ENCODE measurements at places on chromosomes 11 and 22.

- no peak for DNase-seq
Observed at GRCh38 chr22:32676191-32676590, 125.3 kb upstream of the TIMP3 start.

- no peak for DNase-seq
Observed at GRCh38 chr11:72595292-72595684, 78.9 kb downstream of the PDE2A start.

DNA sequence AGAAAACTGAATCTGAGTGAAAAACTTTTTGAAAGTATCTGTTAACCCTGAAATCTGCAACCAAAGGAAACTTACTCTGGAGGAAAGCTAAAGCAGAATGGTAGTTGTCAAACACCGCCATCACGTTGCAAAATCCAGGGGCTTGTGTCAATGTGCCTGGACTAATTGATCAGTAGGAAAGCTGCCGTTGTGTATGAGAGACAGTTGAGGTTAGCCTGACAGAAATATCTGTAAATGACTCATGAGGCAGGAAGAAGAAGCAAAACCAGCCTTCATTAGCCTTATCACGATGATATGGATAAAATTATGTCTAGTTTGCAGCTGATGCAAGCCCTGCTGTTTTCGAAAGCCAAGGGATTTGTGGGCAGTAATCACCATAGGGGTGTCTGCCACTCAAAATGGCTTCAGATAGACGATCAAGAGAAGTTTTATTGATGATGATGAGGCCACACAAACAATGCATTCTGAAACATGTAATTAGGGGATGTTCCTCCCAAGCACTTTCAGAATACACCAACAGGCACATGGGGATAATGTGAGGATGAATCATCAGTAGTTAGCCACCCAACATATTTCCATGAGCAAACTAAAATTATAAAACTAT is 8.9 kb downstream of the SCGB1A1 start:
- peak; percentile 37 for DNase-seq

GRCh38 chr11:3824714-3825472 is 15.9 kb downstream of the RHOG start:
- DNase-seq = peak; percentile 88

DNA sequence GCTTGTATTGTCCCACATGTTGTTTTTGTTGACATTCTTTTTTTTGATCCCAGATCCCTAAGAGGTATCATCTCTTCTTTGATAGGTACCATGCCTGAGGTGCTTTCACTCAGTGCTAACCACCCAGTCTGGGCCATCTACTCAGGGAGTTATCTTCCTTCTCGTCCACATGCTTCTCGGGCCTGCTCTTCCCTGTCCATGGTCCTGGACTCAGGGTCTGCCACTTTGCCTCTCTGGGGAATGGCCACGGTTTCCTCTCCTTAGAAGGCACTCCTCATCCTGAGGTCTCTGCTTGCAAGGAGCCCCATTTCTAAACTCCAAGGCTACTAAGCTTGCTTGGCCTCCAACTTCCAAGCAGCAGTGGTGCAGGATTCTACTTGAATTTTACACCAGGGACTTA is 227.0 kb upstream of the NCAM1 start:
- peak; percentile 11 for DNase-seq

- DNase-seq = peak; percentile 37
Observed at GRCh38 chr11:47408598-47409439, 429 bp downstream of the SLC39A13 start.

Data from SK-MEL-5 (cell line).